ENCODE measurements at places on chromosomes 2 and 18.

GRCh38 chr2:144560251-144560650 lies 40.3 kb upstream of the ZEB2 start:
- DNase-seq = no peak

DNA sequence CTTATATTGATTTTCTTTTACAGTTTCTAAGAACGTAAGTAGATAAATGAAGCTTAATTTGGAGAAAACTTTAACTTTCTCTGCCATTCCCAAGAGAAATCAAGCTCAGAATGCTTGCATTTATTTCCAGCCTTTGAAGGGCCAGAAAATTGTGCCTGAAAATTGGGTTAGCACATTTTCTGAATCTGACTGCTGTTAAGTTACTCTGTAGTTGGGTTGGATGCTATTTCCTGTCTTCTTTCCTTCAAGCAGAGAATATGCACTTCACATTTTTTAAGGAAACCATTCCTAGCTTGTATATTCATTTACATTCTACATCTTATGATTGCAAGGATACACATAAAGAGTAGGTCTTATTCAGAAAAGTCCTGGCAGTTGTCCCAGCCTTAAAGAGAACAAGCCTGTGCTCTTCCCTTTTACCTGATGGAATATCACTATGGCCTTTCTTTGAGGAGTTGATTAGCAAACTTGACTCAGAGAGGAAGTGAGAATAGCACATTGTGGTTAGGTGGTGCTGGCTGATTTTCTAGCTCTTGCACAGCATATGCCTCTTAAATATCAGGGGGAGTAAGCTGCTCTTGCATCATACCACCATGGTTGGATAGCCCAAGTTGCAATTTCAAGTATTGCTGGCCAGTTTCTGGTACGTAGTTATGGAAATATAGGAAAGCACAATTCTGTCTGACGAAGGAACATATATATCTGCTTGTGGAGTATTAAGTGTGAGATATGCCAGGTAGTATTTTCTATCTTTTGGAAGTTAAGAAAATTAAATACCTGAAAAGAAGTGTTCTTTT lies 133.7 kb downstream of the COMMD1 start:
- no peak for DNase-seq

- no peak for DNase-seq
Measured at GRCh38 chr18:77118256-77119090, 14.1 kb downstream of the MBP start.

DNA sequence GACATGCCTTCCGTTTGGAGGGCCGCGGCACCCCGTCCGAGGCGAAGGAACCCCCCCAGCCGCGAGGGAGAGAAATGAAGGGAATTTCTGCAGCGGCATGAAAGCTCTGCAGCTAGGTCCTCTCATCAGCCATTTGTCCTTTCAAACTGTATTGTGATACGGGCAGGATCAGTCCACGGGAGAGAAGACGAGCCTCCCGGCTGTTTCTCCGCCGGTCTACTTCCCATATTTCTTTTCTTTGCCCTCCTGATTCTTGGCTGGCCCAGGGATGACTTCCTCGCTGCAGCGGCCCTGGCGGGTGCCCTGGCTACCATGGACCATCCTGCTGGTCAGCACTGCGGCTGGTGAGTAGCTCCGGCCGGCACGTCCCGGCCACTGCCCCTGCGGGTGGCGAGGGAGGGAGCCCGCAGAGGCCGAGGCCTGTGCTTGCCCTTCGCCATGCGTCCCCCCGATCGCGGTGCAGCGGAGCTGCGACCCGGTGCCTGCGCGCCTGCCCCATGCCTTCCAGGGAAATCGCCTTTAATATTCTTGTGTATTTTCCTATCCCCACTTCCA lies 1.2 kb downstream of the BMPR2 start:
- DNase-seq = no peak

DNA sequence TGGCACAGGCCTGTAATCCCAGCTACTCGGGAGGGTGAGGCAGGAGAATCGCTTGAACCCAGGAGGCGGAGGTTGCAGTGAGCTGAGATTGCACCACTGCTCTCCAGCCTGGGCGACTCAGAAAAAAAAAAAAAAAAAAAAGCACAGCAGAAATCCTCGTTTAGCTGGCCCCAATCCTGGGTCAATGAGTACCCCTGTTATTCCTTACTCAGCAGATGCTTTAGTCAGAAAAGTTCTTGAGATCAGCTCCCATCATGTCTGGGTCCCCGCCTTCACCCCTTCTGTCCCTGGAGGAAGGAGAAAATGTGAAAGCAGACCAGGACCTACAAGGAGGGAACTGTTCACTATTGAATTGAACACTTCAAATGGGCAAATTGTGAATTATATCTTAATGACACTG lies 16.4 kb upstream of the KCNG3 start:
- DNase-seq = no peak

DNA sequence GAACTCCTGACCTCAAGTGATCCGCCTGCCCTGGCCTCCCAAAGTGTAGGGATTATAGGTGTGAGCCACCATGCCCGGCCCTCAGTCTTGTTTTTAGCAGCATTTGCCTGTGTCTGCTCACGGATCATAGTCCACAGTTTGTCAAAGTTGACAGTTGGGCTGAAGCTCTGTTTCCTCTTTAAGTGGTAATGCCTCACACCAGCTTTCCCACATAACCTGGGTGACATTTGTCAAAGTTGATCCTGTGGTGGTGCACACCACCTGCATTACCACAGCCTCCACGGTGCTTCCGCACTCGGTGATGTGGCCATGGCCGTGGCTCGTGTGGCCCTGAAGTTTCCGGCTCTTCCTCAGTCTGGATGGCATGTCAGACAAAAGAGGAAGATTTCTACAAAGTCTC lies 27.1 kb downstream of the RAB31 start:
- DNase-seq = no peak

DNA sequence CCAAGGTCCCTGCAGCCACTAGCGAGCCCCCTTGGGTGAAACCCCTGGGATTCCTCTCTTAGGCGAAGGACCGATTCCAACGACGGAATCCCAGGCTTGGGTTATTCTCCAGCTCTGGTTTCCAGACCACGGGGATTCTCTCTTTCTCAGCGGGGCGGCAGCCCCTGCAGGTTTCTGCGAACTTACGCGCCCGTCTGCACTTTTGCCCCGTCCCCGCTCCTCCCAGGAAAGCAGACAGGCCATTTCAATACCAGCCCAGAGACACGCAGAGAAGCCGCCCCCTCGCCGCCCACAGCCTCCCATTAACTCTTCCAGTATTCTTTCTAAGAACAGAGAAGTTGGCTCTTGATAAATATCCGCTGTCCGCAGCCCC lies 1.2 kb downstream of the CBLN2 start:
- no peak for DNase-seq

GRCh38 chr2:241986836-241987641 lies 117.5 kb downstream of the RTP5 start:
- no peak for DNase-seq

GRCh38 chr2:129780316-129781270 lies 198.9 kb upstream of the RAB6C start:
- no peak for DNase-seq

DNA sequence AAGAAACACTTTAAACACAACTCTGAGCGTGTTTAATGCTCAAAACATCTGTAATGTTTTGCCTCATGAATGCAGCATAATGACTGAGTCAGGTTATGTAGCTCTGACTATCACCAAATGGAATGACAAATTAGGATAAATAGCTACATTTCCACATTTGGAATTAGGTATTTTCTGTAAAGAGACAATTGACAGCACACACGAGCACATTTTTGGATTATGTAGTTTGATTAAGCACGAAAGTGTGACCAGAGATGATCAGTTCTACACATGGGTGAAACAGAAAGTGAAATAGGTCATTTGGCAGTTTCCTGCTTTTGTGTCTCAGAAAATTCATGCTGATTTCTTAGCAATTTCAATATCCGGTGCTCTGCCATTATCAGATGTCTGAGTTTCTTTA lies 29.0 kb downstream of the LPIN1 start:
- no peak for DNase-seq

DNA sequence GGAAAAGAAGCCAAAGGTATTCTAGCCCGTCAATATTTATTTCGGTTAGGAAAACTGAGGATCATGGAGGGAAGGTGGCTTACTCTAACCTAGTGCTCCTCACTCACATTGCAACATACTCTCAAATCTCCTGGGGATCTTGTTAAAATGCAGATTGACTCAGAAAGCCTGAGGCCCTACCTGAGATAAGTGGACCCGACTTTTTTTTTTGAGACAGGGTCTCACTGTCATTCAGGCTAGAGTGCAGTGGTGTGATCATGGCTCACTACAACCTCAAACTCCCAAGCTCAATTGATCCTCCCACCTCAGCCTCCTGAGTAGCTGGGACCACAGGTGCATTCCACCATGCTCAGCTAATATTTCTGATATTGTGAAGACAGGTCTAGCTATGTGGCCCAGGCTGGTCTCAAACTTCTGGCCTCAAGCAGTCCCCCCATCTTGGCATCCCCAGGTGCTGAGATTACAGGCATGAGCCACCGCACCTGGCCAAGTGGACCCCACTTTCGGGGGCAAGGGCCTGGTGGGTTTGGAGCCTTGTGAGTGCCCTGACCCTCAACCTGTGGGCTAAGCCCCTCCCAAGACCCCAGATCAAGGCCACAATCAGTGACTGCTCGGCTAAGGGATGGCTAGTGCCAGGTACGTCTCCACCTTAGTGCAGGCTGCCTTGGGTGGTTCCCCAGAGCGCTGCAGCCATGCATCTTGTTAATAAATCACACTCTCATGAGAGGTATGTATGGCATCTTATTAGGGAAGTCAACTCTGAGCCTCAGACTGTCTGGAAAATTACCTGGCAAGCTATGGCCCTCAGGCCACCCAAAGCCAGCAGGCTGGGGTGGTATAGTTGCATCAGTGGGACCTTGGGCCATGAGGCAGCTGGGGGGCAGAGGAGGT lies 1.1 kb upstream of the NEURL3 start:
- DNase-seq = no peak

DNA sequence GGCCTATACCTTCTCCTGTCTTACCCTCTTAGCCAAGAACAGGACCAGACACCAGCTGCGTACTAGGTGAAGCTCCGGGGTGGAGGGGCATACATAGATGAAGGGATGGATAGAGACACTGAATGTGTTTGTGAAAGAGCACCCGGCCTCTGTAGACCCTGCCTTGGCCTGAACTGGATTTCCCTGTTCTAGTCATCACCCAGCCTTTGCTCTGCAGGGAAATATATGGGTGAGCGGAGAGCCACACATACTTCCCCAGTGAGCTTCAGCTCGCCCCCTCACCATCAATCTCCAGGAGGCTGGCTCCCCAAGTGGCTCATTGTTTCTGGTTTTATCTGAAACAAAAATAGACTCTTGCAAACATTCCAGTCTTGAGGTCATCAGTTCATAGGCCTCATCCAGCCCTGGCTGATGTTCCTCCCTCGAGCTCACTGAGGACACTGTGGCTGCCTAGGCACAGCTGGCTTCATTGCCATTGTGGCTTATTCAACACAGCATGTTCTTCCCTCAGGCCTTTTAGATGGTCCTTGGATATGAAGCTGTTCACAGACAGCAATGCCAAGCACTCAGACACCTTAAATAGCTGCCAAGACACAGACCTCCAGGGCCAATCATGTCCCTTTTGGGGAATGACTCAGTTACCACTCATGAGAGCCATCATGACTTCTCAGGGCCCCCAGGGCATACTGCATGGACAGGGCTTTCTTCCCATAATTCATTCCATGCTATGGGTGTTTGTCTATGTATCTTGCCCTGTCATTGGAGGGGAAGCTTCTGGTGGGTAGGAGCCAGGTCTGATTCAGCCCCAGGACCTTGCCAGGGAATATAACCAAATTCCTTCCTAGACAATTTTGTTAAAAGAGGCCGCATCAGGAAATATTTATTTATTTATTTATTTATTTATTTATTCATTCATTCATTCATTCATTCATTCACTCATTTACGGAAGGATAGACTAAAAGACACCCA lies 82.4 kb downstream of the TTC32 start:
- no peak for DNase-seq
